Frontal cortex (tissue), 4 donors: ENCODE measurements at places on chromosomes 12 and 14. TPM values are rescaled to one million over a fixed set of nuclear protein-coding genes. Genes with fewer than 3 reads are reported as not detected.
A peak's percentile ranks its signal among the peaks of the same experiment; 100 is the strongest.

Gene SGPP1
- total RNA-seq, result 36.7 TPM

Gene KCNC2
- total RNA-seq, result 22.4 TPM

Gene LPAR5
- 0.41 TPM for total RNA-seq

Gene INHBC
- total RNA-seq, result not detected

DNA sequence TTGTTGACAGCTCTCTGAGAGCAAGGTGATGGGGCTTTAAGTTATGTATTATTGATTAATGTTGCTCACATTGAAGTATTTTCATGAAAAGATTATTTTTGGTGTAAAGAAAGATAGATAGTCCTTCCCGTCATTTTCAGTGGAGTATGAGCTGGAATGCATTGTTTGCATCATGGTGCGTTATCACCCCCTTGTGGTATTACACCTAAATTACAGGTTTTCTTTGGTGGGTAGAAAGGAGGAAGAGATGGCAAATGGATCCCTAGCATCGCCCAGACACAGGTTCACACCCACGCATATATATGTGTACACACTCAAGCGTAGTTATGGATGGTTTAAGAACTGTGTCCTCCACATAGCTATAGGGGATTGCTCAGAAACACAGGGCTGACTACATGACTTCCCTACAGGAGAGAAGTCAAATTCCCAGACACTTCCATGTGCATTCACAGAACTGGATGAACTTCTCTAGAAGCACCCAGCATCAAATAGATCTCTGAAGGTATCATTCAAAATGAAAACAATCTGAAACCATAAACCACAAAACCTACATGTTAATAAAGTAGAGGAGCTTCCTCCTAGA lies 14.4 kb upstream of the SERPINA10 start:
- DNase-seq, result no peak

GRCh38 chr14:94761997-94762377 lies 7.9 kb downstream of the GSC start:
- no peak for DNase-seq

DNA sequence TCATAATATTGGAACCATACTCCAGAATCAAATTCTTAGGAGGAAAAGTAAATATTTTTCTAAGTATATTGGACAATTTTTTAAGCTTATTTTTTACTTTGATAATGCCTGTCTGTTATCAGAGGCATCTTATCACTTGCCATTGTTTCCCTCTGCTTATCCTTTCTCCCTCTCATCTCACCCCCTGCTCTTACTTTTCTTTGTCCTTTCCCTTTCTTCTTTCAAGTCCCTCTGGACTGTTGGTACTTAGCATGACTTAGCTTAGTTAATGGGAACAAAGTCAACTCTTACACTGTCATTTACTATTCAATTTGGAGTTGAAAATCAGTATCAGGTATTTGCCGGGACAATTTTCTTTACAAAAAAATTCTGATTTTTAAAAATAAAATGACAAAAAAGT lies 45.2 kb downstream of the ABCD2 start:
- no peak for DNase-seq

GRCh38 chr14:72664651-72665050 lies 229.2 kb downstream of the DPF3 start:
- no peak for DNase-seq

- DNase-seq, result peak; percentile 15
These were observed 31.4 kb upstream of the C14orf180 start for GRCh38 chr14:104547998-104548700.

GRCh38 chr14:85533023-85533860 lies 3.3 kb downstream of the FLRT2 start:
- peak; percentile 35 for DNase-seq

DNA sequence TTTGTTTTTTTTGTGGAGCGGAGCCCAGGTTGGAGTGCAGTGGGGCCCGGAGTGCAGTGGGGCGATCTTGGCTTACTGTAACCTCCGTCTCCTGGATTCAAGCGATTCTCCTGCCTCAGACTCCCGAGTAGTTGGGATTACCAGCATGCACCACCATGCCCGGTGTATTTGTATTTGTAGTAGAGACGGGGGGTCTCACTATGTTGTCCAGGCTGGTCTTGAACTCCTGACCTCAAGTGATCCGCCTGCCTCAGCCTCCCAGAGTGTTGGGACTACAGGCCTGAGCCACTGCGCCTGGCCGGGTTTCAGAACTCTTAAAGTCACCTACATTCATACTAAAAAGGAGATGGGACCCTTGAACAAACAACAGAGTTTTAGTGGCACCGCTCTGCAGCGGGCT lies 52.7 kb downstream of the KRT80 start:
- DNase-seq, result no peak
